ENCODE measurements at places on chromosomes 11 and 22. TPM values are rescaled to one million over a fixed set of nuclear protein-coding genes. Genes with fewer than 3 reads are reported as not detected.
A peak's percentile ranks its signal among the peaks of the same experiment; 100 is the strongest.

- peak; percentile 86 for DNase-seq
These were observed 26.9 kb downstream of the PICALM start for GRCh38 chr11:86041975-86042378.

DNA sequence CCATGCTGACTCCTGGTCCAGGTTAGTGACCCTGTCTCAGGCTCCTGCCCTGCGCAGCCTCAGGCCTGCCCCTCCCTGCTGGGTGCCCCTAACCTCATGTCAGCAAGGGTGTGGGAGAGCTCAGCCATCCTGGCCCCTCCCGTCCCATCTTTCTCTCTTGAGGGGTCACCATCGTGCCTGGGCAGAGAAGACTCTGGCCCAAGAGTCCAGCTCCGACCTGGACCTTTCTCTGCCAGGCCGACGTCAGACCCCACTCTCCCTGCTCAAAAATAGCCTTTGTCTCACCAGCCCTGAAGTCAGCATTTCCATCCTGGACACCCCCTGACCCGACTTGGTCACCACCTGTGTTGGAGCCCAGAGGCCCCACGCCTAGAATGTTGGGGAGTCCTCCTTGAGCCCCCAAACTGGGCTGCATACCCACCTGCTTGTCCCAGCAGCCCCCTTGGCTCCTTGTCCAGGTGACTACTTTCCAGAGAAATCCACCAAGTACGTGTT is 4.9 kb downstream of the SCGB1C1 start:
- DNase-seq: no peak

DNA sequence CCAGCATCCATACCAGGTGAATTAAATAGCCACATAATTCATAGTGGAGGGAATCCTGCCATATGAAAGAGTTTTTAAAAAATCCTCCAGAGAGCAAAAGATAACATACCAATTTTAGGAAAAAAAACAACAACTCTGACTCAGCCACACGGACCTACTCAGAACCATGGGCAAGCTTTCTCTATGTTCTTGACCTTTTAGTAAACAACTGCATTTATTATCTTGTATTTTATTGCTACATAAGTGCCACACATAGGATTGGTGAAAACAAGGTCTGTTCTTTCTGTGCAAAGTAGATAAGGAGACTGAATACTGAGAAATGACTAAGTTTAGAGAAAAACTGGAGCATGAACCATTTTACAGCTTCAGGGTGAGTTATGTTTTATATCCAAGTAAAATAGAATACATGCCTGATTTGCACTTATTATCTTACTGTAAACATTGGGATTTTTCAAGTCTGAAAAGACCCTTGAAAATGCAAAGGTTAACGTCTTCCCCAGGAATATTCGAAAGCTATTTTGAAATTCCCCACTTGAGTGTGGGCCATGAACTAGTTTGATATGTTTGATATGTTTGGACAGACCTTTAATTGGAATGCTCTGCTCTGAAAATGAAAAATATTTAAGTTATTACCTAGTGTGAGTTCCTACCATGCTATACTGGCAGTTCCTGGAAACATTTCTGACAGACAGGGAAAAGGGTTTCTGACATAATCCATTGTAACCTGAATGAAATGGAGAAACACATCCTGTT is 89.5 kb upstream of the DDI1 start:
- no peak for DNase-seq

DNA sequence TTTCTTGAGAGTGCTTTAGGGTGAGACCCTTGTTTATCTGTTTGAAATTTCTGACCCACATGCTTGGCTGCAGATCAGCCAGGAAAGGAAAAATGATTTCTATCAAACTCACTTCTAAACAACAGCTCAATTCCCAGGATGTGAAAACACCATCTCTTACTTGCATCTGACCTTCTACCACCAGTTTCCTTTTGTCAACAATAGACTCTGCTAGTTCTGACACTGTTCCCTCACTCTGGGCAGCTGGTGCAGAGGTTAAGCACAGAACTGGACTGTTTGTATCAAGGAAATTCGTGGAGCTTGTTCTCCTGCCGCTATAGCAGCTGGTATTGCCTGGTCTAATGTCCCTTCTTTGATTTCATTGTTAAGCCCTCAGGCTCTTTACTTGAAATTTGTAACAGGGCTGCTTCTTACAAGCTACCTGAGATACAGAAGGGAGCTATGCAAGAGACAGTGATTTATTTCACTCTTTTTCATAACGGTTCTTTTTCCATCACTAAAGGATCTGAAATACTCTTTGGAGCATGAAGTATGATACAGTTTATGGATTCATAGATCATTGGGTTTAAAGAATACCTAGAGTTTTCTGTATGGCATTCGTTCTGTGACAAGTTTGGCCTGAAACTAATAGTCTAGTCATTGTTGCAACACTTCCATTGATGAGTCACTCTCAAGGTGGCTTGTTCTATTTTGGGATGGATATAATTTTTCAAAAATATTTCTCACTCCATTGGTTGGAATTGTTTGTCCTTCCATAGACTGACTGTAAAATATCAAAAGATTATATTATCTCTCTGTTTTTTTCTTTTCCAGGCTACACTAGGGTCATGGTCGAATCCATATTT is 178.2 kb upstream of the ZC3H12C start:
- DNase-seq: peak; percentile 35

DNA sequence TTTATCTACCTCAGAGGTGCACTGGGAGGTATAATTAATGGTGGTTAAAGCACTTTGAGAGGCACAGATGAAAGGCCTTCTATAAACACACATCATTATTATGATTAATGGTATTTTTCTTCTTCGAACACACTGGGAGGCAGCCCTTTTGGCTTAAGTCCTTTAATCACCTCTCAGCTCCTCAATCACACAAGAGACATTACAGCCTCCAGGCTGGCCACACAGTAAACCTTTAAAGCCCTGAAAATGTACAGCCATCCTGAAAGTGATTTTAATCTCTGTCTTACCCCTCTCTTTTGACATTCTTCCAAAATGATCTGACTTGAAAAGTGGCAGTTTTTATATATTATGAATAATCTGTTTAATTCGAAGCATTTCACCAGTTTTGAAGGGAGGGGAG is 54.3 kb upstream of the VSTM5 start:
- DNase-seq: peak; percentile 29

The GAB4 gene
- total RNA-seq: not detected

The MS4A12 gene
- total RNA-seq: not detected
